Mammary microvascular endothelial cell (primary cell): ENCODE measurements at places on chromosomes 16 and 17. TPM values are rescaled to one million over a fixed set of nuclear protein-coding genes. Genes with fewer than 3 reads are reported as not detected.

The APOH gene
- total RNA-seq = not detected in 2 replicates

The CDRT4 gene
- total RNA-seq = not detected in 2 replicates

The IL34 gene
- 3.3 and 5.1 TPM in 2 replicates for total RNA-seq

The ASPA gene
- total RNA-seq = 0.13 TPM in 1 of 2 replicates, not detected in the other

The KRT9 gene
- not detected in 2 replicates for total RNA-seq

The CLDN6 gene
- total RNA-seq = 0.15 TPM in 1 of 2 replicates, not detected in the other

The CA7 gene
- not detected in 2 replicates for total RNA-seq

The ATP2A3 gene
- 0.49 and 0.53 TPM in 2 replicates for total RNA-seq
